ENCODE measurements at places on chromosomes 1 and 21. TPM values are rescaled to one million over a fixed set of nuclear protein-coding genes. Genes with fewer than 3 reads are reported as not detected.

CPLANE2 gene
- polyA plus RNA-seq = 1.7 TPM

NFASC gene
- polyA plus RNA-seq = 1.1 TPM

AMPD1 gene
- 96.8 TPM for polyA plus RNA-seq

ADAMTS1 gene
- polyA plus RNA-seq = 18.8 TPM

FNDC5 gene
- polyA plus RNA-seq = 213 TPM

LCE2B gene
- not detected for polyA plus RNA-seq

LRRC38 gene
- polyA plus RNA-seq = 34.7 TPM

DNAJC28 gene
- 1.8 TPM for polyA plus RNA-seq

CNIH4 gene
- 32.9 TPM for polyA plus RNA-seq

FOXD2 gene
- polyA plus RNA-seq = 0.51 TPM

CFHR3 gene
- polyA plus RNA-seq = 1.7 TPM

OLFM3 gene
- 0.93 TPM for polyA plus RNA-seq

STUM gene
- 9.4 TPM for polyA plus RNA-seq

AADACL3 gene
- polyA plus RNA-seq = not detected

NCF2 gene
- 7.9 TPM for polyA plus RNA-seq

PDZK1IP1 gene
- 0.19 TPM for polyA plus RNA-seq

C4BPA gene
- 0.29 TPM for polyA plus RNA-seq

FCAMR gene
- polyA plus RNA-seq = not detected

NCDN gene
- polyA plus RNA-seq = 15.8 TPM

CFH gene
- 102 TPM for polyA plus RNA-seq

UQCRHL gene
- polyA plus RNA-seq = 2.1 TPM

SLC1A7 gene
- 0.41 TPM for polyA plus RNA-seq

BTBD19 gene
- polyA plus RNA-seq = 8.4 TPM

KCNT2 gene
- 9.0 TPM for polyA plus RNA-seq

Measured in muscle of leg (tissue), 16 donors.